ENCODE measurements at places on chromosomes 6 and 20.

- no peak for DNase-seq
Measured at GRCh38 chr6:129679758-129680157, 30.2 kb downstream of the ARHGAP18 start.

DNA sequence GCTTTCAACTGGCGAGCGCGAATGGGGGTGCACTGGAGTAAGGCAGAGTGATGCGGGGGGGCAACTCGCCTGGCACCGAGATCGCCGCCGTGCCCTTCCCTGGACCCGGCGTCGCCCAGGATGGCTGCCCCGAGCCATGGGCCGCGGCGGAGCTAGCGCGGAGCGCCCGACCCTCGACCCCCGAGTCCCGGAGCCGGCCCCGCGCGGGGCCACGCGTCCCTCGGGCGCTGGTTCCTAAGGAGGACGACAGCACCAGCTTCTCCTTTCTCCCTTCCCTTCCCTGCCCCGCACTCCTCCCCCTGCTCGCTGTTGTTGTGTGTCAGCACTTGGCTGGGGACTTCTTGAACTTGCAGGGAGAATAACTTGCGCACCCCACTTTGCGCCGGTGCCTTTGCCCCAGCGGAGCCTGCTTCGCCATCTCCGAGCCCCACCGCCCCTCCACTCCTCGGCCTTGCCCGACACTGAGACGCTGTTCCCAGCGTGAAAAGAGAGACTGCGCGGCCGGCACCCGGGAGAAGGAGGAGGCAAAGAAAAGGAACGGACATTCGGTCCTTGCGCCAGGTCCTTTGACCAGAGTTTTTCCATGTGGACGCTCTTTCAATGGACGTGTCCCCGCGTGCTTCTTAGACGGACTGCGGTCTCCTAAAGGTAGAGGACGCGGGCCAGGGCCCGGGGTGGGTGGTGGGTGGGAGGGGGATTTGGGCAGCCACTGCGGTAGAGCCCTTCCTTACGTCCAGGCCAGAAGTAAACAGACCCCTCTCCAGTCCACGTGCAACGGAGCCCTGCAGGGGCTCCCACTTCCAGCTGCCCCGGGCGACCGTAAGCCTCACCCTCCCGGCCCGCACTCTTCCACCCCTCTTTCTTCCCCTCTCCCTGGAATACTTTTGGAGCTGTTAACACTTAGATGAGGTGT lies 998 bp downstream of the BMP2 start:
- DNase-seq: no peak

DNA sequence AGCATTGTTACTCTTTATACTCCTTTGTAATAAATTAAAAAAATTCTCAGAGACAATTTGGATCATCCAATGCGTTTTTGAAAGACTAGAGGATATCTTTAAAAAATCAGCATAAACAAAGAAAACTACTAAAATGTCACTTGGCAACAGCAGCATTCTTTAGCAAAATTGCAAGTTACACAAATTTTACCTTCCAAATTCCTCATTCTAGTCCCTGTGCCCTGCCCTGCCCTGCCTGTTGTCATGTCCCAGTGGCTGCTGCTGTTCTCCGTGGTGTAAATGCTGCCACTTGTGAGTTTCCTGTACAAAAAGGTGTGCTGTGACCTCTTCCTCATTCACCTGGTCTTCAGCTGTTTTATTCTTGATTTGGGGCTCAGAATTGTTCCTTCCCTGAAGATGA lies 83.2 kb downstream of the CDC5L start:
- DNase-seq: no peak

DNA sequence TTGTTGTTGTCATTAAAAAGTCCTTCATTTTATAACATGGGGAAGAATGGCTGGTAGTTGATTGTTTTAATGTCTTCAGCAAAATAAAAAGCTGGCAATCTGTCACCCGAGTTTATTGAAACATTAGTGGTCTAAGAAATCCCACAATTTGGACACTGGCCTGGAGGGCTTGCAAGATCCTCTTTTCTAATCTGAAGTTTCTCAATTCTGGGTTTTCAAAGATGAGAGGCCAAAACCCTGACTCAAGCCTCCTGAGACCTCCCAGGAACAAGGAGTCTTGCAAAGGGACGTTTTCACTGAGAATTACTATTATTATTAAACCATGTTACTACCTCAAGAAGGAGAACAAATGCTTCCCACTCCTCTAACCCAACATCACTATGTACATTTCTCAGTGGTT lies 19.5 kb downstream of the MAP1LC3A start:
- DNase-seq: no peak

DNA sequence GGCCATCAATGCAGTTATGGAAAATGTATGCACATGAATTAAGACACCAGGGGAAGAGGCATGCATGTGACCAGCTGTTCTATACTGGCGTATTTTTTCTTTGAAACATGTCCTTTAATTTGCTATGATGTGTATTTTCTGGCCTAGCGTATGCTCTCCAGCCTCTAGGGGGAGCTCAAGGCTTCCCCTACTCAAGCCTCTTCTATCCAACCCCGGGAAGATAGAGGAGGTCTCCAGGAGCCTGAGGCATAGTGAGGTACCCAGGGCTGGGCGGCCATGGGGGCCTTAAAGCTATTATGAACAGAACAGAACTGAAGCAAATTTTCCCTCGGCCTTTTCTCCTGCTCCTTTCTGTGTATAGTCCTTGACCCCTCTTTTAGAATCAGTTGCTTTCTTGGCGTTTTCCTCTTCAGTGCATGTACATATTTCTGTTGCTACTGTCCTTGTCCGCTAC lies 528.9 kb downstream of the MAFB start:
- no peak for DNase-seq

GRCh38 chr6:74577619-74578018 lies 628.2 kb downstream of the COL12A1 start:
- DNase-seq: no peak

DNA sequence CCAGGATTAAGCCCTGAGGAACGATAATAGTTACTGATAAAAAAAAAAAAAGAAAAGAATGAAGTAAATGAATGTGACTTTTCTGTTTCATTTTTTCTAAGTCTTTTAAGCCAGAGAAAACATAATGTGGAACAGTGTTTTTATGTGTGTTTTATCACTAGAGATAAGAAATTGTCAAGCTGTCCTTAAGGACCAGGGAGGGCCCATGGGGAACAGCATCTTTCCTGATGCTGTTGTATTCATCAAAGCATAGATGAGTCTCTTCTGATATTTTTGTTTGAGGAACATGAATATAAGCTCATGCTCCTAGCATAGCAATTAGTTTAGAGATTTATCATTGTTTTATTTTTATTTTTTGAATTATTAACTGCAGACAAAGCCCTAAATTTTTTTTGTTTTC lies 150.2 kb downstream of the LAMA2 start:
- no peak for DNase-seq

DNA sequence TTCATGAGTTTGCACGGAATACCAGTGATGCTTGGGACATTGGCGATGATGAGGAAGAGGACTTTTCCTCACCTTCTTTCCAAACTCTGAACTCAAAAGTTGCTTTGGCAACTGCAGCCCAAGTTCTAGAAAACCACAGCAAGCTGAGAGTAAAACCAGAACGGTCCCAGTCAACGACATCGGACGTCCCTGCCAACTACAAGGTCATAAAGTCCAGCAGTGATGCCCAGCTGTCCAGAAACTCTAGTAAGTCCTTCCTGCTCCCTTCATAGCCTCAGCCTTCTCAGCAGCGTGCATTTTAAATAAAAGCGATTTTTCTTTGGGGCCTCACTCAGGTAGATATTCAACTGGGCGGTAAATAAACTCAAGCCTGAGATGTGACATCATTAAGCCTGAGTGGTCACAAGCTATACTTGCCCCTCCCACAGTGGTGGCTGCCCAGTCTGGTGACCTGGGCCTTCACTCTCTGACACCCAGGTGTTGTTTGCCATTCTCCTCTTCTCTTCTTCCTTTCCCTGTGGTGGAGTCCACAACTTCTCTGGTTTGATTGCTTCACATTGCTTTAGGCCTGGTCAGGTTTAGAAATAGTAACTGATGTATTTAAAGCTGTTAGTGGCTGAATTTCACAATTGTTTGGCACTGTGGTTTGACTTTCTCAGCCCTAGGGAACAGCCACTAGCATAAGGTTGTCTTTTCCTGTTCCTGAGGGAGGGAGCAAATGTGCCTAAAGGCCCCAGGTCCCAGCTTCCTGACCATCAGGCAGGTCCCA lies 21.6 kb upstream of the TMEM217 start:
- no peak for DNase-seq

DNA sequence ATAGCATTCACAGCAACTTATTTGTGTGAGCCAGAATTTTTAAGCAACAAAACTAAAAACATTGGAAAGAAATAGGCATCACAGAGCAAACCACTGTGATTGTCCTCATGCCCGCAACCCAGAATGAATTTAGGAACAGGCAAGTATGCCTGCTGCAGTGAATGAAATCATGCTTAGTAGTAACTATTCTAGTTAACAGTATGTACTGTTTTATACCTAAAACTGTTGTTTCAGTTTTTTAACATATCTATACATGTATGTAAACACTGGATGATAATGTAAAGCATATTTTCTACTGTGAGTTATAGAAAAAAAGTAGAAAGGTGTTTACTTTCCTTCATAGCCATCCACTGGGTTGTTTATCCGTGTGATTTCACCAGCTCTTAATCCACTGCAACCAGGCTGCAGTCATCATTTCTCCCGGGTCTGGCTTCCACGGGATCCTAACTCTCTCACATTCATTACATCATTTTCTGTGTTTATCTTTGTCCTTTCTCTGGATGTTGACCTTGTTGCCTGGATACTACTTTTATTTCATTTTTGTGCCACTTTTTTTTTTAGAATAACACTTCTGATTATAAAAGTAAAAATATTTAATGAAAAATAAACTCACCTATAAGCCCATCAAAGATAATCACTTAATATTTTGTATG lies 3.6 kb upstream of the ARFGEF3 start:
- no peak for DNase-seq

GRCh38 chr6:136306466-136306865 lies 16.8 kb upstream of the BCLAF1 start:
- DNase-seq: no peak

GRCh38 chr6:152301765-152302568 lies 335.2 kb downstream of the SYNE1 start:
- peak; percentile 72 for DNase-seq

GRCh38 chr20:40689100-40689942 lies at the start of gene MAFB:
Gene MAFB, minus strand, starts transcription at chr20:40689236. Its CDS starts 386 bp downstream, at chr20:40688850.
- DNase-seq: peak; percentile 5

GRCh38 chr20:20022498-20022897 lies 5.3 kb downstream of the NAA20 start:
- DNase-seq: no peak

GRCh38 chr6:138815797-138816528 lies 20.1 kb downstream of the ECT2L start:
- no peak for DNase-seq

DNA sequence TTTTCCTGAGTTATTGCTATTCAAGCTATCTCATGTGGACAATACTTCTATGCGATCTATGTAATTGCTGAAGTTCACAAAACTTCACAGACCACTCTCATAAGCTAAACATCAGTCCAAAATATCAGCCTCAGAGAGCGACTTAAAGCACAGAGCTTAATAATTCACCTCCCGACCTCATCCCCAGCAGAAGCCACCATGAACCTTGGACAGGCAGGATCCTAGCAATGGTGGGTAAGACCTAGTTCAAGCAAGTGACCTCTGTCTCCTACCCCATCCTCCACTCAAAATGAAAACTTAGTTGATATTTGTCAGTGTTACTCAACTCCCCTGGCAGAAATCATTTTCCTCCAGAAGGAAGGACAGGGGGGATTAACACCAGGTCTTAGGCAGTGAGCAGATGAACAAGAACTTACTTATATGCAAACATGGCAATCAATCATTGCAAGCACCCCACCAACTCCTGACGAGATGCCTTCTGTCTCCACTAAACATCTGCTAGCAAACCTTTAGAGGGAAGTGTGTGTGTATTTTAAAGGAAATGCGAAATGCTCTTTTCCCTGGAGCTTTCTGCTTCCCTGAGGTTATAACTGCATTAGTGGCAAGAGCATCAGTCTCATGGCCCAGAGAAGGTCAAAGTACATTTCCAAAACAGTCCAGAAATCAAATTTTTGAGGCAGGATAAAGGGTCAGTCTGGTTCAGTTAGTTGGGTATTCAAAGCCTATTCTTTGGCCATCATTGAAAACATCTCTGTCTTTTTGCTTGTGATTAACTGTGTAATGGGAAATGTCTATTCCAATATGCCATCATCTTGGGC lies 90.0 kb downstream of the SLC22A23 start:
- no peak for DNase-seq

DNA sequence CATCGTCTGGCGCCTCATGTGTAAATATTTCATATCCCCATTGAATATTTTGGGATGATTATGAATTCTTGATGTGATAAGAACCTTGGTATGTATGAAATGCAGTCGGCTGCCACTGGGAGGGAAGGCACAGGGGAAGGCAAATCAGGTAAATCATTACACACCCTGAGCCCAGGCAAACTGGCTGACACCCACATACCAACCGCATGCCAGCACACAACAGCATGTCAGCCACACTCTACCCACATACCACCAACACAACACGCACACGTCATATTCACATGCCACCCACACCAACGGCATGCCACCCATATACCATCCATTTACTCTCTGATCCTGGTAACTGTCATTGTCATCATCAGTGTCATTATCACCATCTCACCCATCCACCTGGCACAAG lies 28.3 kb upstream of the MDGA1 start:
- DNase-seq: no peak

DNA sequence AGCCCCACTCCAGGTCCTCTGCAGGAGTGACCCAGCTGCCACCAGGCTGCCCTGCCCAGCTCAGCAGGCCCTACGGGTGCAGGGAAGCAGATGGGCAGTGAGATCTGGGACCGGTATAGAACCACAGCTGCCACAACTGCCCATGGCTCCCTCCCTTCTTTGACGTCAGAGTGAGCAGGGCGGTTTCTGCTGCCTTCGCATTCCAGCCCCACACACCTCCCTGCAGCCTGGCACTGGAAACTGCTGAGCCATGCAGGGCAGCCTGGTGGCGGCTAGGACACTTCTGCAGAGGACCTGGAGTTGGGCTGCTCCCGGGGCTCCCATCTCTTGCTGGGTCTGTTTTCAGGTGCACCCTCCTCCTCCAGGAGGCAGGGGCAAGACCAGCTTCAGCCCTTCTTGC lies 101.6 kb upstream of the CD93 start:
- no peak for DNase-seq

GRCh38 chr6:149884215-149884614 lies 13.7 kb downstream of the RAET1E start:
- no peak for DNase-seq

- DNase-seq: no peak
Measured at GRCh38 chr6:25424303-25424702, 145.1 kb downstream of the CARMIL1 start.

- no peak for DNase-seq
Measured at GRCh38 chr20:3563133-3563532, 92.3 kb downstream of the ATRN start.

Data from stimulated activated CD4-positive, alpha-beta T cell treated with anti-CD3 and anti-CD28 coated beads, TNF-alpha, amount 100 ng/mL, for 4 hours (primary cell).